ENCODE measurements at places on chromosomes 3 and 15.

DNA sequence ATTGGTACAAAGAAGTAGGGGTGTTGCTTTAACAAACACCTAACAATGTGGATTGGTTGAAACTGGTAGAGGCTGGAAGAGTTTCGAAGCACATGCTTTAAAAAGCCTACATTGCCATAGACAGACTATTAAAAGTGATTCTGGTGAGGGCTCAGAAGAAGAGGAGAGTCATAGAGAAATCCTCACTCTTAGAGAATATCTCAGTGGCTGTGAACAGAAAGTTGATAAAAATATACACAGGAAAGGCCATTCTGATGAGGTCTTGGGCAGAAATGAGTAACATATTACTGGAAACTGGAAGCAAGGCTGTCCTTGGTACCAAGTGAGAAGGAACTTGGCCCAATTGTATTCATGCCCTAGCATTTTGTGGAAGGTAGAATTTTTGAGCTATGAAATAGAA is 173.7 kb upstream of the CRBN start:
- no peak for DNase-seq

- DNase-seq = no peak
These were observed 97.4 kb downstream of the CBLB start for GRCh38 chr3:105771392-105771791.

DNA sequence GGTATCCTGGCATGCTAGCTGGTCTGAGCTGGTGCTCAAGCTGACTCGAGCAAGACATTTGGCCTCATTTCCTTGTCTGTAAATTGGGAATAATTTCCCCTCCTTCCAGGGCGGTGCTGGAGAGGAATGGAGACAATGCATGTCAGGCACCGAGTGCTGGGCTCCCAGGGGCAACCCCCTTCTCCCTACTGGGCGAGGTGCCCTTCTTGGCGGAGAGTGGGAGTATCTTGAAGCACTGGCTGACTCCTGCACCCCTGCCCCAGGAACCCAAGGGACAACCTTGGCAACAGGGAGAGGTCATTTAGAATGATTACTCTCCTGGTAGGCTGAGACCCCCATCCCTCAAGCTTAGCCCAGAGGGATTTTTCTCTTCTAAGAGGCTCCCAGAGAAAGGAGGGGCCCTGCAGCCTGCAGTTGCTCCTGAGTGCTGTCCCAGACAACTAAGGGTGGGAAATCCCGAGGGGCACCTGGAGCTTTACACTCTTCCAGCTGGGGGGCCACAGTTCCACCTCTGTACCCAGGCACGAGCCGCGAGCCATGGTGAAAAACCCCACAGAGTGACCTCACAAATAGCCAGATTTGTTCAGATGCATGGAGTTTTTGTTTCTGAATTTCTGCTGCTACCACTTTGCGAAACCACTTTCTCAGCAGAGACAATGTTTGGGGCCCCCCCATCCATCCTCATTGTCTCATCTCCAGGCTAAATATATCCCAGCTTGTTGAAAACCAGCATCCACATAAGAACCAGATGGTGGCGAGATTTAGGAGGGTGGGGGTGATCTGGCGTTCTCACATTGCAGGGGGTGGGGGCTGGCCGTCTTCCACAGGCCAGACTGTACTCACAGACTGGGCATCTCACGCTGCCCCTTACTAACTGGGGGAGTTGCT is 44.8 kb downstream of the ABTB1 start:
- peak; percentile 19 for DNase-seq

- DNase-seq = no peak
These were observed 827.6 kb upstream of the CFAP20DC start for GRCh38 chr3:59877263-59878037.

GRCh38 chr15:73318463-73319351 is 50.1 kb downstream of the HCN4 start:
- DNase-seq = peak; percentile 4

DNA sequence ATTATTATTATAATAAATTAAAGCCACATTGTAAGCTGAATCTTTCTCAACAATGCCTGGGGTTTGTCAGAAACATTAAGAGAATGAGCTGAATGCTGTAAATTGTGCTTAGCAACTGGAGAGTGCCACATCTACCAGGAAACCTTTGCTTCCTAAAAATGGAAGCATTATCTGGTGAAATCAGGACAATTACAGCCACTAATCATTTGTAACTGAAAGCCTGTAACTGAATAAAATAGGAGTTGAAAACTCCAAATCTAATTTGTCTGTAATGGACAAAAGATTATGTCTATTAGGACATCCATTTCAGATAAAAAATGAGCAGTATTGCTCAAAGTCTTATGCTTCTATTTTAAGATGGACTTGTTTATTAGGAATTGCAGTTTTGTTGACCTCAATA is 32.2 kb downstream of the EIF1B start:
- DNase-seq = no peak

DNA sequence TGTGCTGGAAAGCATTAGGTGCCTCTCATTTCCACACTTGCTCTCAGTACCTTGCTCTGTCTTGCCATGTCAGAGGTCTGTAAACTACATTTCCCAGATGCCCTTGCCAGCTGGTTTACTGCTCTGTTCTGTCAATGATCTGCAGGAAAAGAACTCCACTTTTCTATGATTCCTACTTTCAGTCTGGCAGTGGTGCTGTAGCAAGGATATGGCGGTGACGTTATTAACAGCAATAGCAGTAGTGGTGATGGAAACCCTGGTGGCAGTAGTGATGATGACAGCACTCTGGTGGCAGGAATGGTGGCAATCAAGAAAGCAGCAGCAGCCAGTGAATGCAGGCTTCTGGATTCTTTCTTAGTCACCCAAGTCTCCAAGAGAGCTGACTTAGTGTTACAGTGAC is 665.2 kb downstream of the DIPK2A start:
- no peak for DNase-seq

DNA sequence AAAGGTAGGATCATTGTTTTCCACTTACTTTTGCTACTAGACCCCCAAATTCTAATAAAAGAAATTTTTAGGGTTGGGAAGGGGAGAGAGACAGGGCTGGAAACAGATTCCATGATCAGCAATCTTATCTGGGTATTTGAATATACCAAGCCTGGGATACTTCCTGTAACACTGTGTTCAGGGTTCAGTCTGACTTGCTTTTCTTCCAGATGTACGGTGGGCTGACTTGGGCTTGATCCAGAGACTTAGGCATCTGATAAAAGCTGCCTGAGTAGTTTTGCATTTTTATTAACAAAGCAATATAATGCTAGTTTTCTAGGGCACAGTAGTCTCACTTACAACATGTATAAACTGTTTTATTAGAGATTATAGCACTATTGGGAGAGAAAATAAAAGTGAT is 49.2 kb downstream of the KCNMB2 start:
- DNase-seq = no peak

GRCh38 chr3:187558990-187559389 is 111.2 kb downstream of the SST start:
- no peak for DNase-seq

GRCh38 chr3:134449277-134449676 is 36.5 kb downstream of the ANAPC13 start:
- DNase-seq = peak; percentile 70

- no peak for DNase-seq
These were observed 27.3 kb downstream of the CCDC33 start for GRCh38 chr15:74263466-74263865.

DNA sequence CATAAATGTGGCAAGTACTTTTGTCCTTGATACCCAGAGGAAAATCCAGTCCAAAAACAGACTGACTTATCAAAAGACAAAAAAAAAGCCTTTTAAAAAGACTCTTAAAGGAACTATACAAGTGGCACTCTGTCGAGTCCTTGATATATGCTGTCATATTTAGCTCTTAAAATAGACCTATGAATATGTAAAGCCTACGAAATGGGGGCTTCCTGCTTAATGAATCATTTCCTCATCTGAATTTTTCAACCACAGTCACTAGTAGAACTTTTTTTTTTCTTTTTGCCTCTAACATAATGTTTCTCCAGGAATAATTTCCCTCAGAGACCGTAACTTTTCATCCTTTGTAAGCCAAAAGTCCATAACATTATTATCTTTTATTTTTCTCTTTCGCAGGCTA is 95.8 kb downstream of the P3H2 start:
- DNase-seq = peak; percentile 80

DNA sequence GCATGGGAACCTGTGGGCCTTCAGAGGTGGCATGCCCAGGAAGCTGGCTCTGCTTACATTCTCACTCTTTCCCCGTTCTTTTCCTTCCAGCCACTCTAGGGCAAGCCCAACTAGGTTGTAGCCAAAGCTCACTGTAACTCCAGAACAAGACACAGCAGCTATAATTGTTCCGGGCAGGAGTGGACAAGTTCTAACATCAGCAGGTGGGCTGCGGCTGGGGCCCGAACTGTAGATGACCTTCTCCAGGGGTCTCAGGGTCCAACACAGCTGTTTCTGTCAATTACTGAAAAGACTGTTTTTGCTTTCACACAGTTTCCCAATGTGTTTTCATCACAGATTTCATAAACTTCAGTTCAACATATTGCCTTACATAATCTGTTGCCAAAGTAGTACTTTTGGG is 11.5 kb downstream of the RASGRP1 start:
- DNase-seq = no peak

DNA sequence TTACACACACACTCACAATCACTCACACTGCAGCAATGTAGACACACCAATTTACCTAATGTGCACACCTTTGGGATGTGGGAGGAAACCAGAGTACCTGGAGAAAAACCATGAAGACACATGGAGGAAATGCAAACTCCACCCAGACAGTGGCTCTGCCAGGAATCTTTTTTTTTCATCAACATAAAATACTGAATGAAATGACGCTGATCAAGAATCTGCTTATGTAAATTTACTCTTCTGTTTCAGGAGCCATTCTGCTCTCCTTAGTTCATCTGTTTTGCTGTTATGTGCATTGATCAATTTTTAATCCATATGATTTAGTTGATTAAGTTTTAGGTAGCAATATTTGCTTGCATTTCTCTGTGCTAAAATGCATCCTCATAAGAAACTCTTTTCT is 414.2 kb upstream of the CCDC54 start:
- no peak for DNase-seq

GRCh38 chr3:122730240-122730639 is 49.6 kb downstream of the PARP14 start:
- DNase-seq = no peak

DNA sequence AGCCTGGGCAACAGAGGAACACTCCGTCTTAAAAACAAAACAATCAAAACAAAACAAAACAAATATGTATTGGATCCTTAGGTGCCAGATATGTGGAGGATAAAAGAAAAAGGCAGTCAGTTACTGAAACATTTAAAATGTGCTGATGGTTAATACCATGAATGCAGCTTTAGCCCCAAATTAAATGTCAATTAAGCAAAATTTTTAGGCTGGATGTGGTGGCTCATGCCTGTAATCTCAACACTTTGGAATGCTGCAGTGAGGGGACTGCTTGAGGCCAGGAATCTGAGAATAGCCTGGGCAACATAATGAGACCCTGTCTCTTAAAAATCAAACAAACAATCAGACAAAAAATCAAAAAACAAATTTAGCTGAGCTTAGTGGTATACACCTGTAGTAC is 8.5 kb upstream of the CHMP2B start:
- peak; percentile 22 for DNase-seq

DNA sequence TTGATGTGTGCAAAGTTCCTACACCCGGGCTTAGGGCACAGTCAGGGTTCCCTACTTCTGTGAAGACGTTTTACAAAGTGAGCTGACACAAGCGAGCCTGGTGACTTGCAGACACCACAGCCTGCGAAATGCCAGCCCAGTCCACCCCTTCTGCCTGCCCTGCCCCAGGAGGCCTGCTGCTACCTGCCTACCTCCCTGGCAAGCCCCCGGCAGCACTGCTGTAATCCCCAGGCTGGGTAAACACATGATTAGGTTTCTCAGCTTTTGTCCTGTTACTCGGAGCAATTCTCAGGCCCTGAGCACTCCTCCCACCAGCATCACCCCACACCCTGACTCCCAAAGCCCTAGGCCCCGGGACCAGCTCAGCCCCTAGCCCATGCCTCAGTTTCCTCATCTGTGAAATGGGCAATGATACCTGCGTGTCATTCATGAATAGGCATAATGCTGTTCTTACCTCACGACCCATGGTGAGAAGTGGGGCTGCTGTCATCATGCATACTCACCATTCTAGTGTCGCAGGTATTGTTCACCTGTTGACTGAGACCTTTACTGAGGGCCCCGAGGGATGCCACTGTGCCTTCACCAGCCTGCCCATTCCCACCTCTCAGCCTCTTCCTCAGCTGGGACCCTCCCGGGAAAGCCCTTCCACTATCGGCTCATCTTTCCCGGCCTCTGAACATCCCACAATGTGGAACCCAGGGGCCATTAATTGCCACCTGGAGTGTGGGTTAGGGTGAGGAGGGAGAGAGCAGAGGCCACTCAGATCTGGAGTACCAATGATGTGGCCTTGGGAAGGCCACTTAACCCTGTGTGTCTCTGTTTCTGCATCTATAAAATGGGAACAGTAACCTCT is 31.5 kb upstream of the SLC6A6 start:
- DNase-seq = no peak

GRCh38 chr15:25891081-25891480 is 28.0 kb upstream of the ATP10A start:
- no peak for DNase-seq

- DNase-seq = no peak
These were observed 52.7 kb downstream of the CHST2 start for GRCh38 chr3:143172062-143172794.

DNA sequence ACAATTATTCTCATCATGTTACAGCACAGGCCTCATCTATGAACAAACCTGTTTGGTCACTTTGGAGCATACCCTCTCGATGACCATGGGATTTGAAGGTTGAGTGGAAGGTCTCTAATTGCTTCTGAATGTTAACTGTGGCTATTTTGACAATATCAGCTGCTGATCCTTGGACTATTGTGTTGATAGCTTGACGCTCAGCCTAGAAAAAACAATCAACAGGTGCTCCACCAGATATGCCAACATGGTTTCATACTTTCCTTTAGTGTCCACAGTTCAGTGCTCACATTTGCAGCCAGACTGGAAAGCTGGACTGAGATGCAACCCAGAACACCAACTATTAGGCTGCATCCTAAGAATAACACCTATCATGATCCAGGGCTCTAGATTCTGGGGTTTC is 109.7 kb downstream of the POLQ start:
- DNase-seq = no peak

- no peak for DNase-seq
These were observed 62.7 kb downstream of the SCN5A start for GRCh38 chr3:38586546-38587520.

DNA sequence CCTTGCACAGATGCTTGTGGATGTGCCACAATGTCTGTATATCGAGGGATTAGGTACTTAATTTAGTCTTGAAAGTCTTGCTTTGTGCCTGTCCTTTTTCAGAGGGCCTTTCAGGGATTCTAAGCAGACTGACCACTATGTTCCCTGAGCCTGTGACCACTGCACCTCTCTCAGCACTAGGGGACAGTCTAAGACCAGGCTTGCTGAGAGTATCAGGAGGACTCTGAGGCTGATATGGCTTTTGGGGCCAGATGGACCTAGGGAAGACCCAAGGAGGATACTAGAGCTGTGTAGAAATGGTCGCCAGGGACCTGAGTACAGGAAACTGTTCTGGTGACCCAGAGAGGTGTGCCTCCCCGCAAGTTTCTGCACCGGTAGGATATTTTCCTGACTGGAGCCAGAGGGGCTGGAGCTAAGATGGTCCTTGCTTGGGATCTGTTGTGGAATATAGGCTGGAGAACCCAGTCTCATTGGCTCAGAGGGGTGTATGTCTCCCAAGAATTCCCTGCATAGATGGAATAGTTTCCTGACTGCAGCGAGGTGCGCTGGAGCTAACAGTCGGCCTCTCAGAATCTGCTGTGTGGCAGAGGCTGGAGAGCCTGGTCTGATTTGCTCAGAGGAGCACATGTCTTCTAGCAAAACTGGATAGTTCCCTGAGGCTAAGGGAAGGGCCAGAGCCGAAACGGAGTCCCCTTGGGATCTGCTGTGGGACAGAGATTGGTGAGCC is 213.2 kb upstream of the DCBLD2 start:
- peak; percentile 80 for DNase-seq
